HTR-8/SVneo (cell line): ENCODE measurements at places on chromosomes 13 and 19.

DNA sequence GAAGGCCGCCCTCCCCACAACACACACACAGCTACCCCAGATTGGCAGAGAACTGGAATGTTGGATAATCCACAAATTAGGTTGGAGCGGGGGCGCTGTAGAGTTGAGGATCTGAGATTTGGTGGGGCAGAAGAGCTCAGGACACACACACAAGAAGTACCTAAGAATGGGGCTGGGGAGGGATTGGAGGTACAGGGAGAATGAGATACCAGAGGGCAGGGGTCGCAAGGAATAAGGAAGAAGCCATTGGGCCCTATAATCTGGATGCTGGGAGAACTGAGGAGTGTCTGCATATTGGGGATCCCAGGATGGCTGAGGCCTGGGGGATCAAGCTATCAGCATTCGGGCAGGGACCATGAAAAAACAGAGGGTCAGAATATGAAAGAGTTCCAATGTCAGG lies 11.5 kb downstream of the SYT3 start:
- DNase-seq: no peak

GRCh38 chr19:58575183-58576041 lies 2.3 kb upstream of the MZF1 start:
- DNase-seq: peak; percentile 85

GRCh38 chr19:18649371-18650020 lies 12.7 kb downstream of the KLHL26 start:
- no peak for DNase-seq

GRCh38 chr13:71513411-71514033 lies 353.5 kb downstream of the DACH1 start:
- no peak for DNase-seq

DNA sequence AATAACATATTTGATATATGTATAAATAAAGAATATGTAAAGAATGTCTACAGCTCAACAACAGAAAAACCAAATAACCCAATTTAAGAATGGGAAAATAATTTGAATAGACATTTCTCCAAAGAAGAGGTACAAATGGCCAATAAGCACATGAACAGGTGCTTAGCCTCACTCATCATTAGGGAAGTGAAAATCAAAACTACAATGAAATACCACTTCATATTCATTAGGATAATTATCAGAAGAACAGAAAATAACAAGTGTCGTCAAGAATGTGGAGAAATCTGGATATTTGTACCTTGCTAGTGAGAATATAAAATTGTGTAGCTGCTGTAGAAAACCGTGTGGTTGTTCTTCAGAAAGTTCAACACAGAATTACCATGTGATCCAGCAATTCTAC lies 8.4 kb upstream of the SUPT20H start:
- no peak for DNase-seq

- DNase-seq: no peak
Observed at GRCh38 chr13:64709079-64709478, 2521.1 kb downstream of the PCDH9 start.

DNA sequence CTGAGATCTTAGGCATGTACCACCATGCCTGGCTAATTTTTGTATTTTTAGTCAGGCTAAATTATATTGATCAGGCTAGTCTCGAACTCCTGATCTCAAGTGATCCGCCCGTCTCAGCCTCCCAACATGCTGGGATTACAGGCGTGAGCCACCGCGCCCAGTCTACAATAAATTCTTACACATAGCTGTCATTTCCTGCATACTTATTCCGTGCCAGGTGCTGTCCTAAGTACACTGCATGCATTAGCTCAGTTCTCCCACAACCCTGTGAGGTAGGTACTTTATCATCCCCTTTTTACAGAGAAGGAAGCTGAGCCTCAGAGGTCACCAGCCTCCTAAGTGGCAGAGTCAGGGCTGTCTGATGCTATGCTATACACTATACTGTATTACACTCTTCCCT lies 7.2 kb upstream of the RHPN2 start:
- no peak for DNase-seq

- DNase-seq: no peak
Observed at GRCh38 chr19:54608792-54609191, 15.4 kb downstream of the LILRA1 start.

GRCh38 chr13:93477238-93477637 lies 250.6 kb downstream of the GPC6 start:
- DNase-seq: no peak

- DNase-seq: no peak
Observed at GRCh38 chr19:3890591-3890990, 10.1 kb downstream of the ATCAY start.

- DNase-seq: no peak
Observed at GRCh38 chr13:97274829-97275649, 52.9 kb downstream of the MBNL2 start.

GRCh38 chr19:11506101-11506555 lies 489 bp upstream of the ZNF653 start:
- no peak for DNase-seq

- DNase-seq: no peak
Observed at GRCh38 chr13:49348751-49349150, 95.1 kb downstream of the CAB39L start.

- DNase-seq: peak; percentile 0
Observed at GRCh38 chr13:91280801-91281200, 66.7 kb upstream of the MIR17HG start.

- DNase-seq: no peak
Observed at GRCh38 chr13:94322925-94323763, 156.3 kb downstream of the DCT start.

DNA sequence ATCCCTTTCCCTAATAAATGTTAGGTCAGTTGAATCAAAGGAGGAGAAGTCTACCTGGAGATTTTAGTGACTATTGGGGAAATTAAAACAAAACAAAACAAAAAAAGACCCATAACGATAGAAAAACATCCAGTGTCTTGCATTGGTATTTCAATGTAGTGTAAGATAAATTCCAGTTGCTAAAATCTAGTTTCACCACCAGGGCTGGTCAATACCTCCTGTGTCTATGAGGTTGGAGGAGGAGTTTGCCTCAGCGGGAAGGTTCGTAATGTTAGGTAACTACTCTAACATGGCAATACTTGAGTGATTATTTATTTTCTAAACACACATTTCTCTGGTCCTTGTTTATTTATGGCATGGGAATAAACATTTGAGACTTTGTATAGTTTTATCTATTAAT lies 483.2 kb downstream of the FGF9 start:
- no peak for DNase-seq

GRCh38 chr19:16139752-16140151 lies 3.7 kb upstream of the HSH2D start:
- no peak for DNase-seq

- no peak for DNase-seq
Observed at GRCh38 chr19:29400917-29401711, 124.7 kb upstream of the VSTM2B start.

- DNase-seq: no peak
Observed at GRCh38 chr13:110377826-110378201, 70.7 kb downstream of the COL4A2 start.

DNA sequence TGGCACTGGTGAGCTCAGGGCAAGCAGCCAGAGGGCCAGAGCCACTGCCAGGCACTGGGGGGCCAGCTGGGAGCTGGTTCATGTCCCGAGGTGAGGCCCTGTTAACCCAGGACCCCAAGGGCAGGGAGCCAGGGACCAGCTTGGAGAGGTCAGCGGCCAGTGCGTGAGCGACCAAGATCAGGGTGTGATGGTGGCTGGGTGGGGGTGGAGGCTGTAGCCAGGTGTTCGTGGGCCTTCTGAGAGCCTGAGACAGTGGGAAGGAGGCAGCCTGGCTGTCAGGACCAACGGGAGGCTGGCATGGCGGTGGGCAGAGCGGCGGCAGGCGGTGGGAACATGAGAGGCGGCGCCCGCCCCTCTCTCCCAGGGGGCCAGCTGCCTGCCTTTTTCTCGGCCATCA lies 8.1 kb upstream of the KPTN start:
- no peak for DNase-seq

GRCh38 chr19:20333508-20333907 lies 166.5 kb downstream of the ZNF486 start:
- DNase-seq: no peak

GRCh38 chr19:56321254-56321988 lies 6.8 kb upstream of the ZSCAN5A start:
- DNase-seq: no peak

- DNase-seq: no peak
Observed at GRCh38 chr19:55613396-55613795, 7.9 kb downstream of the ZNF865 start.

GRCh38 chr13:40599124-40599523 lies 67.3 kb downstream of the FOXO1 start:
- DNase-seq: no peak

DNA sequence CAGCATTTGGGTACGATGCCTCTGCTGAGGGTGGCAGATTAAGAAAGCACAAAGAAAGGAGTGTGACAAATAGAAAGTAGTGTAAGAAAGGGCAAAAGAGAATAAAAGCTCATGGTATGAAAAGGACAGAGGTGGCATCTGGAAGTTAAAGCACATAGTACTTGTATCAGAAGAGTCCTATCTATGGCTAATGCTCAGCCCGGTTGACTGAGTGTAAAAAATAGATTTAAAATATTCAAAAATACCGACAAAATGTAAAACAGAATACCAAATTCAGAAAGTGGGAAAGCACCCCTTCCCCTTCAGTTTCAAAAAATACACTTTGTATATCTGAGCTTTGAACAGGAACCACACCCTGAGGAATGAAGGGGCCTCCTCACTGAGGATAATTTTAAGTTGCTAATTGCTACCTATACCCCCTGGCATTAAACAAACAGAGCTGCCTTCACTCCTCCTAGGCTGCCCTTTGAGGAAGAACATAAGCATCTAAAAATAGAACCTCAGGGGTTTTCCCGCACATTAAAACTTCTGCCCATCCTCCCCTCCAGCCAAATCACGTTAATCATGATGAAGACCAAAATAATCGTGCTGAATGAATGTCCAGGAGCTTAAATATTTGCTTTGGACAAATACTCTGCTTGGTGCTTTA lies 43.3 kb downstream of the DLEU7 start:
- DNase-seq: no peak

GRCh38 chr19:51740356-51740755 lies 11.3 kb downstream of the FPR1 start:
- no peak for DNase-seq

DNA sequence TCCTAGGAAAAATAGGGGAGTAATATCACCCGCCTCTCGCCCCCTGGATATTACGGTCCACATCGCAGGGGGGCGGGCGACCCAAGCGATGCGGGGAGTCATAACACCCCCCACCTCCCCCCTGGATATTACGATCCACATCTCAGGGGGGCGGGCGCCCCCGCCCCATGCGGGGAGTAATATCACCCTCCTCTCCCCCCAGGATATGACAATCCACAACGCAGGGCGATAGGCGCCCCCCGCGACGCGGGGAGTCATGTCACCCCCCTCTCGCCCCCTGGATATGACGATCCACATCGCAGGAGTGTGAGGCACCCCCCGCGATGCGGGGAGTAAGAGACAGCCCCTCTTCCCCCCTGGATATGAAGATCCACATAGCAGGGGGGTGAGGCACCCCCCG lies 684.4 kb upstream of the PCDH9 start:
- no peak for DNase-seq

GRCh38 chr13:84479656-84480055 lies 597.4 kb upstream of the SLITRK1 start:
- no peak for DNase-seq

GRCh38 chr19:8017808-8018207 lies 12.4 kb upstream of the ELAVL1 start:
- DNase-seq: no peak

DNA sequence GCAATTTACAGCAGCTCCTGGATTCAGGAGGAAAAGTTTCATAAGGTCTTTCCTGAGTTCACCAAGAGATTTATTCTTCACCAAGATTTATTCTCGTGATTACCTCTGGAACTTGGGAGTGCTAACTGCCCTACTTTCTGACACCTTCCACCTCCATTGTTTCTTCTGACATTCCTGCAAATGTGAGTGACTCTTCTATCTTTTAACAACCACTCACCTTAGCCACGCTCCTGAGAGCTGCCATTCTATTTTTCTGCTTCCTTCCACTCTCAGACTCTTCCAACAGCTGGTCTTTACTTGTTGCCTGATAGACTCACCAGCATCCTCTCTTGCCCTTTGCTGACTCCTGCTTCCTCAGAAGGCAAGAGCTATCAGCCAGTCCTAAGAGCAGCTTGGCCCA lies 11.5 kb upstream of the CBY2 start:
- DNase-seq: peak; percentile 6

DNA sequence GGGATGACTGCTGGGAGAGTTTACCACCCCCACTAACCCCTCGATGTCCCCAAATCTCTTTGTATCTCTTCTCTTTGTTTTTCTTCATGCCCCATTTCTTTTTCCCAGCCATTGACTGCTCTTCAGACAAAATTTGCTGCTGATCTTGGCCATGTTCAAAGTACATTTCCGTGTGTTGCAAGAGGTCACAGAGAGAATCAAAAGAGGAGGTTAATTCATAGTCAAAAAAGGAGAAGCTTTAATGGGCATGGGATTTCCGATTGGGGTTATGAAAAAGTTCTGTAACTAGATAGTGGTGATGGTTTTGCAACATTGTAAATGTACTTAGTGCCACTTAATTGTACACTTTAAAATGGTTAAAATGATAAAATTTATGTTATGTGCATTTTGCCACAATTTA lies 121.1 kb downstream of the FLT1 start:
- no peak for DNase-seq

GRCh38 chr13:89227356-89227755 lies 1556.2 kb downstream of the SLITRK5 start:
- peak; percentile 6 for DNase-seq

GRCh38 chr19:7850945-7851622 lies 21.1 kb downstream of the EVI5L start:
- no peak for DNase-seq

DNA sequence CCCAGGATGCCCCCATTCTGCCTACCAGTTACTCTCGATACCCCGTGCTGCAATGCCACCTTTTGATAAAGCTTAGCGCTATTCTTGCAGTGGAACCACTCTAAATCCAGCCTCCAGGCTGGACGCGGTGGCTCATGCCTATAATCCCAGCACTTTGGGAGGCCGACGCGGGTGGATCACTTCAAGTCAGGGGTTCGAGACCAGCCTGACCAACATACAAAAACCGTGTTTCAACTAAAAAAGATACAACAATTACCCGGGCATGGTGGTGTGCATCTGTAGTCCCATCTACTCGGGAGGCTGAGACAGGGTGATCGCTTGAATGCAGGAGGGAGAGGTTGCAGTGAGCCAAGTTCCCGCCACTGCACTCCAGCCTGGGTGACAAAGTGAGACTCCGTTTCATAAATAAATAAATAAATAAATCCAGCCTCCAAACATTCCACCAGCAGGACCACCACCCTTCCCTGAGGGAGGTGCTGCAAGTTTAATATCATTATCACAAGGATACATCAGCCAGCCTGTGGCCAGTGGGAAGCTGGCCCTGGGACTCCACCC lies 27.7 kb downstream of the CYP2B6 start:
- DNase-seq: no peak

DNA sequence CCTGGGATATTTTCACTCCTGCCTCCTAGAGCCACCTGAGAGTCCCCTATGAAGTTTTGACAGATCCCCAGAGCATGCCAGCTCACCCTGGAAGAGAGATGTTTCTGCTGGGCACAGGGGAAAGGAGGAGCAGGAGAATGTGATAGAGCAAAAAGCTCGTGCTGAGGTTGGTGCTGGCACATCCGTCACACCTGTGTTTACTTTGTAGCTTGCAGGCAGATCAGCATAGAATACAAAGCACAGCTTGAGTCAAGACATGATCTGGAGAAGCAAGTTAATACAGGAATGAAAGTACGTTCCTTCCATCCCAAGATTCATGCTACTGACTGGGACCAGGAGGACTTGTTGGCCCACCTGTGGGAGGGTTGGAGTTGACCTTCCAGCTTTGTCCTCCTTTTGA lies 46.1 kb downstream of the HSPH1 start:
- no peak for DNase-seq

- peak; percentile 41 for DNase-seq
Observed at GRCh38 chr13:20997301-20998161, 63.9 kb downstream of the LATS2 start.

- DNase-seq: peak; percentile 92
Observed at GRCh38 chr19:47745010-47745901, at the start of gene NOP53. Gene NOP53 (plus strand): TSS chr19:47745546. CDS start chr19:47745560, 14 bp downstream.
